ENCODE measurements at places on chromosomes 11 and 22. TPM values are rescaled to one million over a fixed set of nuclear protein-coding genes. Genes with fewer than 3 reads are reported as not detected.

The SCGB2A2 gene
- total RNA-seq: not detected

GRCh38 chr11:30815619-30816018 lies 229.5 kb upstream of the MPPED2 start:
- no peak for DNase-seq
- no peaks in the 10 kb centered on the region for H3K4me1 ChIP-seq
- H3K27ac ChIP-seq: no peak overlapping the region
- H3K4me3 ChIP-seq: no peak overlapping the region
- H3K27me3 ChIP-seq: no peaks in the 10 kb centered on the region

DNA sequence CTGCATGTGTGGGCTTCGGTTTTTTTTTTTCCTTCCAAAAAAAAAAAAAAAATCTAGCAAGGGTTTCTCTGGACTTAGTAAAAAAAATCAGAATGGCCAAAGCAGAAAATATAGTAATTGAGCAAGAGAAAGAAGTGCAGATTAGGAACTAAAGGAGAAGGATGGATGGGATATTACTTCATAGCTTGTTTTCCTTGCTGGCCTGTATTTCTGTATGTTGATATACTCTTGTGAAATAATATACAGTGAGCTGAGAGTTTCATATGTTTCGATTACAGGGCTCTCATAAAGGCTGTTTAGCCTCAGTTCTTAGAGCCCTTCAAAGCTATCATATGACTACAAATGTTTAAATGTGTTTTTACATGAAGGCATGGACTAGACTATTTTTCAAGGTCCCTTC lies 34.3 kb upstream of the NFRKB start:
- no peaks in the 10 kb centered on the region for H3K4me1 ChIP-seq
- no peaks in the 10 kb centered on the region for H3K27me3 ChIP-seq
- H3K4me3 ChIP-seq: no peak overlapping the region
- DNase-seq: no peak
- no peaks in the 10 kb centered on the region for H3K36me3 ChIP-seq
- no peak overlapping the region for H3K27ac ChIP-seq

DNA sequence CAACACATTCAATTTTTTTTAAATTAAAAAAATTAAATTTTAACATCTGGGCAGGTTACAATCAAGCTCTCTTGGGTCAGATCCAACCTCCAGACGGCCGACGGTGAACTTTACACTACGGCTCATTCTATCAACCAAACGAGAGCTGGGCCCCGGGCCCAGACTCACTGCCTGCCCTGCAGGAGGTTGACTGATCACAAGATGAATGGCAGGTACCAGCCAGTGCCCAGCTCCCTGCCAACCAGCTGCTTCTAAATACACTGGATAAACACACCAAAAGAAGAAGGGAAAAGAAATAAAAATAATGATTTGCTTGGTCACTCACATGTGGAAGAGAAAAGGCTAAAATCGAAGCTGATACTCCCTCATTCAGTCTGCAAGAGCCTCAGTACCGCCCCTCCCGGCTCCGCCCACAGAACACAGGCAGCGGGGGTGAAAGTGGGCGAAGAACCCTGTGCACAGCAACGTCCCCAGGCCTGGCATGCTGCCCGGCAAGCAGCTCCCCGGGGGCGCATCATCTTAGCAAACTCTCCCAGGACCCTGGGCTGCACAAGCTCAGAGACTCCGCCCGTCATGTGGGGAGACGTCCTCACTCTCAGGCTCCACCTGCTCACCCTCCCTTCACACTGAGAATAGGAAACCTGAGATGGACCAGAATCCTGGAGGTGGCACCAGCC lies 303.4 kb downstream of the SHANK2 start:
- no peaks in the 10 kb centered on the region for H3K36me3 ChIP-seq

GRCh38 chr22:28254396-28254795 lies 335.3 kb upstream of the PITPNB start:
- no peaks in the 10 kb centered on the region for H3K36me3 ChIP-seq
- H3K4me3 ChIP-seq: no peak overlapping the region
- no peak for DNase-seq
- no peak overlapping the region for H3K27ac ChIP-seq
- no peaks in the 10 kb centered on the region for H3K4me1 ChIP-seq

- no peak overlapping the region for H3K4me3 ChIP-seq
- DNase-seq: no peak
- peaks cover 10% of the 10 kb centered on the region for H3K4me1 ChIP-seq
- no peaks in the 10 kb centered on the region for H3K27me3 ChIP-seq
- peaks cover 20% of the 10 kb centered on the region for H3K36me3 ChIP-seq
Measured at GRCh38 chr22:17786435-17787161, 12.3 kb upstream of the BID start.
